ENCODE measurements at places on chromosomes 1 and 21.

DNA sequence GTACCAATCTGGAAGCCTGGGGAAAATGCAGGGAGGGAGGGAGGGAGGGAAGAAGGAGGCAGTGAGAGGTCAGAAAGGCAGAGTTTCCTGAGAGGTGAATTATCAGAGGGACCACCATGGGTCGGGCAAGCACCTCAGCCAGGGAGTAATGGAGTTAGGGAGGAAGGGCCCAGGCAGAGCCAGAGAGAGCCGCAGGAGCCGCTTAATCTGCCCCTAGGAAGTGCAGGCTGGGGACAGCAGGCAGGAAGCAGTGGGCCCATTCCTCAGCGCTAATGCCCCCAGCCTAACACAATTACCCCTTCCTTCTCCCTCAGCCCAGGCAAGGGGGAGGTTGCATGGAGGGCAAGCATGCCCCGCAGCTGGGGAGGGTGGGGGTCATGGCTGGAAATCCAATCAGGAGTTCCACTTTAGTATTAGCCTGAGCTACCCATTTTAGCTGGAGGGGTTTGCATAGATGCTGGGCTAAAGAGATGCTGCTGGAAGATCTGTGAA, 109.0 kb downstream of the TMEM53 start:
- DNase-seq: no peak

DNA sequence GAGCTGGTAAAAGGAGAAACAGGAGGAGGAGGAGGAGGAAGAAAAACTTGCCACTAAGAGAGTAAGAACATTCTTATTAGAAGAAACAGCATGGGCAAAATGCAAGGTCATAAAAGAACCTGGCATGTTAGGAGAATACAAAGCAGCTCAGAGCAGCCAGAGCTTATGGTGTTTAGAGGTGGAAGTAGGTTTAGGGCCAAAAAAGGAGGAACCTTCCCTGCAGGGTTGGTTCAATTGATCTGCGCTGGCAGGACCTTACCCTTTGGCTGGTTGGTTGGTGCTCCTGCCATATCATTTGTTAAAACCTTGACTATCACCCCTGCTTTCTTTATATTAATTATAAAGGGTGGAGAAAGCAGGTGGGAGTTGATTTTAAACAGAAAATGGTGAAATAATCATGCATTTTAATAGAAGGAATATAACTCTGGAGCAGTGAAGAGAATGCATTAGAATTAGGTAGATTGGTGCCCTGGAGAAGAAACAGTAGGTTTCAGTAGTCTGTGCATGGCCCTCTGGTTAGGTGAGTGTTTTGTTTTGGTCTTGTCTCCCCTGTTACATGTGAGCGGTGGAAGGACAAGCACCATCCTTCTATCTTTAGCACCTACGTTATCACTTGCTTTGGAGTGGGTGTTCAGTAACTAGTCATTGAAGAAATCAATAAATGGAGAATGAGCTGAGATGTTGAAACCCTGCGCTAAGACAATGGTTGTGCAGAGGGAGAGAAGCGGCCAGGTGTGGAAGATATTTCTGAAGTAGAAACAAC, 110.4 kb upstream of the NGF start:
- DNase-seq: no peak

- DNase-seq: no peak
These were observed 108.5 kb upstream of the IPO9 start for GRCh38 chr1:201720522-201720844.

DNA sequence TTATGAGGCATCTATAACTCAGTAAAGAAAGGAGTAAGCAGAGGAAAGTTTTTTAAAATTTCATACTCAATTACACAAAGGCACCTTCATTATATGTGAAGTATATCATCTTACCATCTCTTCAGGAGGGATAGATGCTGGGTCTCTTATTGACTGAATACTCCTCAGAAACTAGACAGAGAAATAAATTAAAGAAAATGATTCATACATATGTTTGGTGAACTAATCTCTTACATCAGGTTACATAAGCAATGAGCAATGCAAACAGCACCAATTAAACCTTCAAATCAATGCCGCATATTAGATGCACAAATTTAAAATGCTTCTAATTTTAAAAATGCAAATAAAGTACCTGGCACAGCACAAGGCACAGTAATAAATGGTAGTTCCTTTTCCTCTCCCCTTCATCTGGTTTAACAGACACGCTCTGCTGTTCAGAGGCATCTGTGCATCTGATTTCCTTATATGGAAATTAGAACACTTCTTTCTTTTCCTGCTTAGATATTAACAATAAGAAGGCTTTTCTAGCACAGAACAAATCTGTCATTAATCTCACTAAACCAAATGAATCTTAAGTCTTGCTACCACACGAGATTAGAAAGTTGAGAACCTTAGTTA, 20.0 kb downstream of the SCYL3 start:
- no peak for DNase-seq

- DNase-seq: no peak
These were observed 118.5 kb downstream of the ZMYM4 start for GRCh38 chr1:35386959-35387358.

GRCh38 chr1:85580872-85581801, 576 bp downstream of the CCN1 start:
- peak; percentile 89 for DNase-seq

GRCh38 chr1:81999364-81999763, 198.6 kb downstream of the ADGRL2 start:
- DNase-seq: no peak

GRCh38 chr1:91712981-91713841, 172.7 kb downstream of the TGFBR3 start:
- no peak for DNase-seq

DNA sequence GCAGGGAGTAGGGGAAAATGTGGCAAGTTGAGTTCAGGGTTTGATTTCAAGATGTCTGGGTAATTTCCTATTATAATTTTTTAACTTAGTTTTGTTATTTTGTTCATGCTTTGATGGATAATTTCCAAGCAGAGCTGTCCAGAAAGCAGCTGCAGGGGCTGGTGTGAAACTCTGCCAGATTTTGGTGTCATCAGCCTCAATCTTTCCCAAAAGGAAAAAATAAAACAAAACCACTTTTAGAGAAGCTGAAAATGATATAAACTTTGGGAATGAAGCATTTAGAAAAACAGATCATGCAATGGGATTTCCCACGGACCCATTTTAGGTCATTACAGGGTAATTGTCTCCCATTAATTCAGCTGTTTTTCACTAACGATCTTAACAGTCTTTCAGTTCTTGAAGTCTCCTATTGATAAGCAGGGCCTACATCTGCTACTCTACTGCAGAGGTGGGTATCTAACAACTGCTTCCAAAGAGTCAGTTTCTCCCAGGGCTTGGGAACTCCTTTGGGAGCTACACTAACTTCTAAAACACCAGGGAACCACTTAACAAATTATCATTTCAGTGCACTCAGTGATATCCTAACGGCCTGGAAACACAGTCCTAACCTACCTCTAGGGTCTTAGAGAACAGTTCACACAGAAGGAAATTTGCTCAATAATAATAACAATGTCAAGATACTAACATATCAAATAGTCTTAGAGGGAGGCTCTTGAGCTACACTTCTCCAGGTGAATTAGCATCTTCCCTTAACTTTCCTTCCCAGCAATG, 12.3 kb downstream of the ZNF436 start:
- DNase-seq: no peak

DNA sequence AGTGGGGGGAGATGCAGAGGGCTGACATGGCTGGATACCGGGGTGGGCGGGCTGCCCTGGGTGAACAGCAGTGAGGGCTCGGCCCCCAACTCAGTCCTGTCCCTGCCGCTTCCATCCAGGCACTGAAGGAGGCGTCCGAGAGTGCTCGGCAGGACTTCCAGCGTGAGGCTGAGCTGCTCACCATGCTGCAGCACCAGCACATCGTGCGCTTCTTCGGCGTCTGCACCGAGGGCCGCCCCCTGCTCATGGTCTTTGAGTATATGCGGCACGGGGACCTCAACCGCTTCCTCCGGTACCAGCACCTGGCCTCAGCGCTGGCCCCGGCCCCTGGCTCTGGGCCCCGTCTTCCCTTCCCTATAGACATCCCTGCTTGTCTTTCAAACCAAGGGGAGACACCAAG, 15.6 kb downstream of the NTRK1 start:
- no peak for DNase-seq

DNA sequence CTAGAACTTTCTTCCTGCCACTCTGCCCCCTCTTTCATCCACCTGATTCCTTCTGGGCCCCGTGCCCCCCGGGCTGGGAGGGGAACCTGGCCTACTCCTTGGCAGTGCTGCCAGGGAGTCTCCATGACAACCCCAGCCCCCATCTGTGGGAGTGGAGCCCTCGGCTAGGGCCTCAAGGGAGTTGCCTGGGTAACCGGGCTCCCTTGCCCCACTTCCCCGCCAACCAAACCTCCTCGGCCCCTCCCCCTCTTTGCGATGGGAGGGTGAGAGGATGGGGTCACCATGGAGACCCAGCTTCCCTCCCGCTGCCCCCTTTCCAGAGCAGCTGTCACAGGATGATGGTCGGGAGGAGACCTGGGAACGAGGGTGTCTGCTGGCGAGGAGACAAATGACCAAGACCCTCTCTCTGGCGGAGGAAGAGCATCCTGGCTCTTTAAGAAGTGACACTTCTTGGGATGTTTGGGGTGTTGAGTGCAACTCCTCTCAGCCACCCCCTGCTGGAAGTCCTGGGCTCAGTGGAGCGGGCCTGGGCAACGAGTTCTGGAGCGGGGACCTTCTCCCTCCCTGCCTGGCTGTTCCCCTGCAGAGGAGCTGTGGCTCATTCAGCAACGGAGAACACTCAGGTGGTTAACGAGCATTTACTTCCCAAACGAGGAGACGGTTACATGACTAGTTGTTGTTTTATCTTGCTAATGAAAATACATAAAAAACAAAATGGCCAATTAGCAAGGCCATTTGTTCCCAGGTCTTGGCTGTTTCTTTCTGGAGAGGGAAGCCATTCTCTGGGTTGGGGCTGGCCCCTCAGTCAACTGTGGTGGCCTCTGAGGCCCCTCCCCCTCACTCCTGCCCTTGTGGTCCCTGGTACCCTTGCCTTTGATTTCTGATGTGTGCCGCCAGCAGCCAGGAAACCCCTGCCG, 82.8 kb downstream of the UBIAD1 start:
- peak; percentile 22 for DNase-seq

- DNase-seq: peak; percentile 58
These were observed 374 bp downstream of the SH2D5 start for GRCh38 chr1:20732071-20732587.
